ENCODE measurements at places on chromosomes 5 and 9.

DNA sequence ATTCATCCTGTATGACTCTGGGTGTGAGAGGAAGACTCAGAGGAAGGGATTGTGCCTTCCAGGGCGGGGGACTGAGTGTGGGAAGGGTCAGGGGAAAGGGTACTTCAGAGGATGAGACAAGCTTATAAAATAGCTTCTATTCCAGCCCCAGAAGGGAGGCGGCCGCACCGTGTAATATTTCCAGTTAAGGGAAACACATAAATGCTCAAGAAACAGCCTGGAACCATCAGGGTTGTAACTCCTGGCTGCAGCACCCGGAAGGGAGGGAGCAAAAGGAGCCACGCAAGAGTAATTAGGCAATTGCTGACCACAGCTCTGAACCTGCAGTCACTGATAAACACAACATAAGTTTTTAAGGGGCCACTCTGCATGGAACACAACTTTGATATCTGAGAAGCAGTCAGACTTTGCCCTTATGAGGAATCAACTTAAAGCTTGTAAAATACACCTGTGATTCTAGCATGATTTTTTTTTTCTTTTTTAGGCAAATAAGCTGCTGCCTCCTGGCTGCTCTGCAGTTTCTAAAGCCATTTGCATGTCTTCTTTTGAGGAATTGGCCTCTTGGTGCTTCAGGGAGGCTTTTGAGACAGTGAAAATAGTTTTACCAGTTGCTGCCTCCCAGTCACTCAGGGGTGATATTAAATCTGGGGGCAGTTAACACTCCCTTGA is 382.7 kb downstream of the ENC1 start:
- peak; percentile 90 for DNase-seq

DNA sequence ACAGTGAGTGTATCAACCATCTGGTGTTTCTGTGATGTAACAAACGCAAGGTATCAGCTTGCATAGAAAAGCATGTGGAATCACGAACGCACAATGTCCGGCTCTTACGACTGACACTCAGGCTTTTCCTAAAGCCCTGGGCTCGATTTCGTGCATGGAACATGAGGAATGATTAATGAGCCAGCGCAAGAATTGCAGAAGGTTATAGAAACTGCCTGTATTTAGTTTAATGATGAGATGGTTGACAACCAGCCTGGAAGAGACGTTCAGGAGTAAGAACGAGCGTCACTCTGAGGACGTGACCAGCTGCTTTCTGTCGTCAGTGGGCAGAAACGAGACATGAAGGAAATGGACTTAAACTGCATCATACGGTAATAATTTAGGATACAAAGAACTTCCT is 497.6 kb downstream of the IRX1 start:
- no peak for DNase-seq

- no peak for DNase-seq
Observed at GRCh38 chr9:132494857-132495256, 84.8 kb downstream of the CFAP77 start.

- DNase-seq, result no peak
Observed at GRCh38 chr9:69572611-69573010, 99.6 kb downstream of the APBA1 start.

DNA sequence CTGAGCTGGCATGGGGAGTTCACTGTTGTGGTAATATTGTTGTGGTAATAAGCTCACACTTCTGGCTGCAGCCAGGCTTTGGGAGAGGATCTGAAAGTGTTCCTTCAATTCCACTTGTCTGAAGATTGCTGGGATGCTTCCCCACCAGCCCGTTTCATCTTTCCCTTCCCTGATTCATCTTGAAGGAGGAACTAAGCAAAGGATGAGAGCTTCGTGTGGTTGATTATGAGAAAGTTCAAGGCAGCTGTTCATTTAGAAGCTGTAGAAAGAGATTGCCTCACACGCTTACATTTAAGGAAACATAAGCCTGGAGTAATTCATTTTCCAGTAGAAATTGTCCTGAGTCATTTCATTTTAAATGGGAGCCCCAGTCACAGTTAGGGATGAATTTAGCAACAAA is 122.4 kb upstream of the GAS1 start:
- no peak for DNase-seq

DNA sequence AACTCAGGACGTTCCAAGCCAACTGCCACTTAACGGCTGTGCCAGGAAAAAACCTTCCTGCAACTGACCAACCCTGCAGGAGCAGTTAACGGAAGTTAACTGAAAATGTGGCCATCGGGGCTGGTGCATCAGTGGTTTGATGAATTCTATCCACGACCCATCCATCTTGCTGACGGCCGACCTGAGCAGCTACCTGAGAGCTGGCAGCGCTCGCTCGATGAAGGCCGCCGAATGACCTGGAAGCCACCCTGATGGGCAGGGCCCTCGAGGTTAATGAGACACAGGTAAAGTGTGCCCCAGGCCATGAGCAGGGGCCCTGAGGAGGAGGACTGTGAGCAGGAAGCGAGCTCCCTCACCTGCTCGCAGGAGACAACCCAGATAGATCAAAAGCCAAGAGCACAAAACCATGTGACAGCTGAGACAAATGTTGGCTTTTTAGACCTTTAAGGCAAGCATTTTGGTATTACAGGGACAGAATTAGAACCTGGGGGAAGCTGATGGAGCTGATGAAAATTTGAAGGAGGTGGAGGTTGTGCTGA is 35.3 kb upstream of the FLT4 start:
- no peak for DNase-seq

GRCh38 chr5:43193181-43193893 is 1.3 kb downstream of the NIM1K start:
- DNase-seq, result no peak

GRCh38 chr5:179765400-179765799 is 28.4 kb upstream of the LTC4S start:
- no peak for DNase-seq

- no peak for DNase-seq
Observed at GRCh38 chr5:157222506-157223230, 42.0 kb downstream of the ITK start.

DNA sequence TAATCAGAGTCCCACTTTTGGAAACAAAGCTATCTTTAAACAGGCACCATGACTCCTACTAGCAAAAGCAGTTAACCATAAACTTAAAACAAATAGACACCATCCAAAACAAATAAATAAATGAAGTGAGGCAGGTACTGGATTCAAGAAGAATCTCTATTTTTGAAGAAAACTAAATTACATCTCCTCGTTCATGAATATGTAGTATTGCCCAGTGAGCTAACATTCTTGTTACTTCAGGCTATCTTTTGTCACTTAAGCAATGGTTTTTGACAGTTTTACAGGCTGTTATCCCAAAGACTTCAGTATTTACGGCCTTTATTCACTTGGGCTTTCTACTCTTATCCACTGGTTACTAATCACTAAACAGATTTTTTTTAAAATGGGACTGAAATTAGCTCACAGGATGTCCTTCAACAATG is 242.5 kb downstream of the MLLT3 start:
- DNase-seq, result no peak

DNA sequence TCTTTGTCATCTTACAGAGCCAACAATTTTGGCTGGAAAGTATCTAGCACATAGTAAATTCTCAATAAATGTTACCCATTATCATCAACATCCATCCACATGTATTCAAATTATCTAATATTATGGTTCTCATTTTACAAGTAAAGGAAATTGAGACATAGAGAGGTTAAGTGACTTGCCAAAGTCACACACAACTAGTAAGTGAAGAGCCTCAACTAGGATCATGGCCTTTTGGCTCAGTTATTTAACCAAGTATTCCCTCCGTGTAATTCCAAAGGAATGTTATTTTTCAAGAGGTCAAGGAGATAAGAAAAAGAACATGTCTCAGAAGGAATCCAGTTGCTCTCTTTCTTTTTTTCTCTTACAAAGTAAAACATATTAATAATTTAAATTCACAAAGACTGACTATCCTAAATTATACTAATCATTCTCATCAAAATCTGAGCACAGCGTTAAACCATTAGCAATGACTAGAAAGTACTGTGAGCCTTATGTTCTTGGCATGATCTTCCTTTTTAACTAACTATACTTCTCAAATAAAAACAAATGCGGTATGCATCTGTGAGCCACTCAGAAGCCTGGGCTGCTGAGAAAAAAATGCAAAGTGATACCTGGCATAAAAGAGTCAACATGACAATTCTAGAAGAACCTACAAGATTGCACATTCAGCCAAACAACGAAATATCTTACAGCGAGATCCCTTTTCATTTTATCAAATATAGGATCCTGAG is 350.9 kb downstream of the GLIS3 start:
- DNase-seq, result no peak

DNA sequence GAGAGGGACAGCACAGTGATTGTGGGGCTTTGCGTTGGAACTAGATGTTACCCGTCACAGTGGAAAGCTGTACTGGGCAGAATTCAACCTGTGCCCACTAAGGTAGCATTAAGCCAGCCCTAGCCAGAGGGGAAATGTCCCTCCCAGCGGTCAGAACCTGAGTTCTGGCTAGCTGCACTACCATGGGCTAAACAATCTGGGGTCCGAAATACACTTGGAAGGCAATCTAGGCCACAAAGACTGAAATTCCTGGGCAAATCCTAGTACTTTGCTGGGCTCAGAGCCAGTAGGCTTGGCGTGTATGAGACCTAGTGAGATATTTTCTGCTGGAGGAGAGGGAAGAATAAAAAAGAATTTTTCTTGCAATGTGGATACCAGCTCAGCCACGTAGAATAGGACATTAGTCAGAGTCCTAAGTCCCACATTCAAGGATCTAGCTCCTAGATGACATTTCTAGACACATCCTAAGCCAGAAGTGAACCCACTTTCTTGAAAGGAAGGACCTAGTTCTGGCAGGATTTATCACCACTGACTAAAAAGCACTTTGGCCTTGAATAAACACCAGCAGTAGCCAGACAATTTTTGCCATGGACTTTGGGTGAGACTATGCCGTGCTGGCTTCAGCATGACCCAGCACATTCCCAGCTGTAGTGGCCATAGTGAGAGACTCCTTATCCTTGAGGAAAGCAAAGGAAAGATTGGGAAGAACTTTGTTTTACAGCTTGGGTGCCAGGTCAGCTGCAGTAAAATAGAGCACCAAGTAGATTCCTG is 618.0 kb downstream of the BRINP1 start:
- no peak for DNase-seq

DNA sequence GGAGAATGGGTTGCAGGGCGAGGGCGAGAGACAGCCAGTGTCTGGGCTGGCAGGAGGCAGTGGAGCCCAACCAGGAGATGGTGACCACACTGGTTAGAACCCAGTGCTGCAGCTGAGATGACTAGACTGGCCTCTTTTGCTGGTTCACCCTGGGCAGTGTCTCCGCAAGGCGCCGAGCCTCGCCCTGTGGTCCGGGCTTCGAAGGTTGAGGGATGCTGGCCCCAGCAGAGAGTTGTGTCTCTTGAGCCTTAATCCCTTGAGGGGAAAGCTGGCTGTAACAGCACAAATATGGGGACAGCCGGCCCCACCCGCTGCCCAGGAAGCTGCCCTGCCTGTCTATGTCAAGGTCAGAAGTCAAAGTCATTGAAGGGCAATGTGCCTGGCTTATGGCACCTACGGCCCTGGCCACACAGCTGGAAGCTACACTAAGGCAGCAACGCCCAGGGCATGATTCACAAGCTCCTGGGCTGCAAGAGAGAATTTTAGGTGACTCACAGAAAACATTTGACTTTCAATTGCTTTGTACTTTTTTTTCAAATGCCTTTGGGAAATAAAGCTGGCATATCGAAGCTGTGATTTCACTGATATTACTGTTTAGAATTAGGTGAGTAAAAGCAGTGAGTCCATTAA is 33.3 kb downstream of the NKX2-5 start:
- DNase-seq, result no peak

- DNase-seq, result no peak
Observed at GRCh38 chr5:144093868-144094267, 76.6 kb downstream of the YIPF5 start.

DNA sequence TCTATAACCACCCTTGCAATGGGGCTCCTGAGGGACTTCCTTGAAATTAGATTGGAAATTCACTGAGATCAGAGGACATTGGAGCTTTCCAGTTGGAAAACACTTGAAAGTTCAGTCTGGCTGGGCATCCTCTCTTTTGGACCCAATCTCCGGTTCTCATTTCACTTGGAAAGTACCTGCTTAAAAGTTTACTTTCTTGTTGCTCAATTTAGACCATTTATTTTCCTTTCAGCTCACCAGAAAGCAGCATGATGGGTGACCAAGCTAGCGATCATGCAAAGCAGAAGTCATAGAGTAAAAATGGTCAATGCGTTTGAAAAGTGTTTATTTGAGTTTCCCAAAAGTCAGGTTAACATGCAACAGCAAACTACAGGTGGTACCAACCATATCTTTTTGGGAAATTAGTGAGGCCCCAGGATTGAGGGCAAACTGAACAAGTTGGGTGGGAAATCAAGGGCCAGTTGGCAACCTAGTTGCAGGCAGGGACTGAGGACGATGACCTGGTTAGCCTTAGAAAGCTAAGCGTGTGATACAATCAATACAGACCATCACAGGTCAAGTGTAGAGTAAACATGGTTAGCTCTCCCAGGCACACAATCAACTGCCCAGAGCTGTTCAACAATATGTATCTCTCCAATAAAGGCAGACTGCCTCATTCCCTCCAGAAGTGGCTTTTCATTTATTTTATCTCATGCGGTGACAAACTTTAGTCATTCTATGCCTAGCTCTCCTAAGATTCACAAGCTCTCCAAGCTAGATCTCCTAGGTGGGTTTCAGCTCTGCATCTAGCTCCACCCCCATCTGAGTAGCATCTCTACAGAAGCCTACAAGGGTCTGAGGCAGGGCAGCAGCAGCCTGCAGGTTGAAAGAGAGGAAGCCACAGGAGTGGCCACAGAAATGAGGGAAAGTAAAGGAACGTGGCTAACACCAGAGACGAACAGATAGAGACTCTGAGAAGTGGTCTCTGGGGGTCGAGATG is 136.9 kb downstream of the UGCG start:
- no peak for DNase-seq

DNA sequence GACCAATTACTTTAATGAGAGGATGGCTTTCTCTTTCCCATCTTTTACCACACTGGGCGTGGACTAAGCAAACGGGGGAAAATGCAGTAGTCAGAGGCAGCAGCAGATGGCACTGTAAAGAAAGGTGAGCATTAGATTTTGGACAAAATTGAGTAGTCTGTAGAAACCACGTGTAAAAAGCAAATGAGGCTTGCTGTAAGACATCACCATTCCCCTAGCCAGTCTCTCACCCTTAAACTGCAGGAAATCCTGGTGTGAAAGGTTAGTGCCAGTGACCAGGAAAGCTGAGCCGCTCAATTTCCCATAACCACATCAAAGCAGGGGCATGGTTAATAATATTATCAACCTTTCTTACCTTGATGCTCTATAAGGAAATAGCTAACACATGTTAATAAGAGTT is 31.8 kb downstream of the SPATA31C2 start:
- DNase-seq, result no peak

DNA sequence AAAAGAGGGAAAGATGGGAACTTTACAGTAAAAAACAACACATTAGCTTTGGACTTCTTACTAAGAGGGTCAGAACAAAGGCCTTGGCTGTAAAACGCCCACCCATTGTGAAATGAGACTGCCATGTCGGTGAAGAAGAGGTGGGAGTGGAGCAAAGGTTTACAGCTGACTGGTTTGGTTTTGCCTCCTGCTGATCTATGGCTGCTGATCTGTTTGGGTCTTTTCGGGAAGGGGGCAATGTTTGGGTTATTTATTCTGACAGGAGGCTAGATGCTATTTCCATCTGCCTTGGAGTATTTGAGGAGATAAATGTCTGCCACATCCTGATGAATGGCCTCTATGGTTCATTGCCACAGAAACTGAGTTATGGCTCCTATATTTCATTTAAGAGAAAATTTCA is 408.7 kb downstream of the TLE4 start:
- no peak for DNase-seq

GRCh38 chr9:120926397-120926928 is at the start of gene TRAF1:
Gene TRAF1 (minus strand): TSS chr9:120926796. CDS start chr9:120926075, 721 bp downstream.
- peak; percentile 61 for DNase-seq

GRCh38 chr5:9160747-9161146 is 385.1 kb downstream of the SEMA5A start:
- DNase-seq, result no peak

GRCh38 chr9:5111696-5112095 is 73.7 kb downstream of the INSL6 start:
- no peak for DNase-seq

All from sigmoid colon (tissue), 7 donors.